ENCODE measurements at places on chromosomes 2 and 18.

- DNase-seq, result no peak
These were observed 17.4 kb downstream of the HAT1 start for GRCh38 chr2:171939743-171940071.

GRCh38 chr18:80106482-80107051 is 2.5 kb upstream of the ADNP2 start:
- no peak for DNase-seq

- DNase-seq, result no peak
These were observed 8.4 kb upstream of the HNRNPLL start for GRCh38 chr2:38610851-38611801.

DNA sequence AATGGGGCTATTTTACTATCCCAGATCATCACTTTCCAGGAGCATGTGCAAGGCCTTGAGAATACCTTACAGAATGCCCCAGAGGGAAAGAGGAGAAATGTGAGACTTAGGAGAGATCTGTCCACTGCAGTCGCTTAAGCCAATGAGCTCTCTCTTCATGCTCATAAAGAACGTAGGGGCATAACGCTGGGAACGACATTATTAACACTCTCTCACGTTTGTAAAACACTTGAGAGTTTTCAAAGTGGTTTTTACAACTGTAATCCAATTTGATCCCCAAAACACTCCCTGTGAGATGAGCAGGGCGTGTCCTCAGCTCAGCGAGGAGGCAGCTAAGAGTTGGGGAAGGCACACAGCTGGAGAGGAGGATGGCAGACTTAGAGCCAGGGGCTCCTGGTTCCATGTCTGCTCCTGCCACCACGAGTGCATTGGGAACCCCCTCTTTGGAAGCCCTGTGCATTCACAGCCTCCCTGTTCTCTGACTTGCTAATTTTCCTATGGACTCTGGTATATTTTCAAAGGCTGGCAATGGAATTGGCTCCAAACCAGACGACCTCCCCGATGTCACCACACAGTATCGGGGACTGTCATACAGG is 97.4 kb downstream of the PLB1 start:
- DNase-seq, result peak; percentile 21

- DNase-seq, result no peak
These were observed 104.9 kb downstream of the TGIF1 start for GRCh38 chr18:3554811-3555427.

DNA sequence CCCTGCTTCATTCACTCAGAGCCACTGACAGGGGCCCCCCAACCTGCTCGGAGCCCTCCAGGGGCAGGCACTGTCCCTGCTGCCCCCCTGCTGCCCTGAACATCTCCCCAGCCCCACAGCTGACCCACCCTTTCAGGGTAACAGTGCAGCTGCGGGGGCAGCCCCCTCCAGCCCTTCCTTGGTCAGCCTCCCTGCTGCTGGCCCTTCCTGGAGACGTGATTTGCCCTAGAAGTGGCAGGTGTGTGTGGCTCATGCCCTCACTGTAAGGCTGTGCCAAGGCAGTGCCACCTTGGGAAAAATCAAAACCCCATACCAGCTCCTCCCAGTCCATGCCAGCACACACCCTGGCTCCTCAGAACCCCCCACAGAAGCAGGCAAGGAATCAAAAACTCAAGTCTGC is 184.2 kb upstream of the HDAC4 start:
- DNase-seq, result no peak

DNA sequence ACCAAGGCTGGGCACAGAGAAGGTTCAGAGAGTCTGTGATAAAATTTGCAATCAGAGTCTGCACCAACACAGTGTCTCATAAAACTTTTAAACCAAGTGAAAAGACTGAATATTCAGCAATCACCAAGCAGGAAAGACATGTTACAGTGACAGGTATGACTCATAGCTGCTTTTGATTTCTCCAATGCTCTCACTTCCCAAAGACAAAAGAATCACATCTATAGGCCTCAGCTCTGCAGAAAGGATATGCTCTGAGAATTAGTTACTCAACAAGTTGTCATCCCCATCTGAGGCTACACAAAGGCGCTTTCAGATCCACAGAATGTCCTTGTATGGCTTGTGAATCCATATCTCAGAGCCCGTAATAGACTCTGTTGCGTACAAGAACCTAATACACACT is 92.5 kb downstream of the KCNF1 start:
- DNase-seq, result no peak

DNA sequence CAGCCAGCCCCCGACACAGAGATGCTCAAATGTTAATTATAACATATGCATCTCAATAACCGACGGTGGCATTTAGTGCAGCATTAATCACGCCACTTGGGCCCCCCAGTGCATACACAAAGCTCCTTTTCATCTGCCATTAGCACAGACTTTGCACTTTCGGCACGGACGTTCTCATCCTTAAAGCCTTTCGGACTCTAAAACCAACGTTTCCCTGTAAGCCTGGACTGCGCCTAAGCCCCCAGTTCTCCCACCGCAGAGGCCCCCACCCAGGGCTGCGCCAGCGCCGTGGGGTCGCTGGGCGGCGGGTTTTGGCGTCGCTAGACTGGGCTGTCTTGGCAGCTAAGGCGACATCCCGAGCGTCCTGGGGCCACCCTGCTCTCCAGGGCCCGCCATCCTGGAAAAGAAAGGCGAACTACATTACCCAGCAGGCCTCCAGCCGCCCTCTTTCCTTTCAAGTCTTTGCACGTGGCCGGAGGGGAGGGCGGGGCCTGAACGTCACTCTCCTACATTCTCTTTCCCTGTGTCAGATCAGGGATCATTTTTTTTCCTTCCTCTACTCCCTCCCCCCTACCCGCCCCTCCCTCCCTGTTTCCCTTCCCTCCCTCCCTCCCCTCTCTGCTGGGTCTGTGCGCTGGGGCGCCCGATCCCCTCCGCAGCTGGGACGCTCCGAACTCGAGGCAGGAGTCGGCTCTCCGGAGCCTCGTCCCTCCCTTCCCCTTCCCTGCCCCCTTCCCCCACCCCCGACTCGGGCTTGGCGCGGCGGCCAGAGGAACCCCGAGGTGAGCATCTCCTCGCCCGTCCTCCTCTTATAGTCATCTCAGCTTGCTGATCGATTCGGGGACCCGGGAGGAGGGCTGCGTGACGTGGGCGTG is at the start of gene CTIF:
Gene CTIF, plus strand, starts transcription at position 501 of the 875 bp plus-strand sequence. CDS start 80,535 bp downstream, outside the sequence.
- DNase-seq, result peak; percentile 98

- no peak for DNase-seq
These were observed 24.9 kb upstream of the PDCL3 start for GRCh38 chr2:100537918-100538317.

DNA sequence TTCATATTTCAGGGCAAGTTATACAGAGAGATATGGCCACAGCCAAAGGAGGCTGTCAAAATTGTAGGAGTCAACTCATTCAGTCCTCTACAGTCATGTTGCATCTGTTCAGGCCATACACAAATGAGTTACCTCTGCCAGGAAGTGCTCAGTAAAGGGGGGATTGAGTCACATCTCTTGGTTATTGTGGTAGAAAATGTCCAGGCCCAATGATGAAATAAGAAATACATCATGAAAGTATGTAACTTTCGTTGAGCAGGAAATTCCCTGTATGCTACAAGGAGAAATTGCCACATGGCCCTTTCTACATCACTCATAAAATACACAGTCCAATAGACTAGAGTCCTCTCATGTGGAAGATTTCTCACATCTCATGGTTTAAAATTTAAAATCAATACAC is 103.9 kb upstream of the COL3A1 start:
- no peak for DNase-seq

DNA sequence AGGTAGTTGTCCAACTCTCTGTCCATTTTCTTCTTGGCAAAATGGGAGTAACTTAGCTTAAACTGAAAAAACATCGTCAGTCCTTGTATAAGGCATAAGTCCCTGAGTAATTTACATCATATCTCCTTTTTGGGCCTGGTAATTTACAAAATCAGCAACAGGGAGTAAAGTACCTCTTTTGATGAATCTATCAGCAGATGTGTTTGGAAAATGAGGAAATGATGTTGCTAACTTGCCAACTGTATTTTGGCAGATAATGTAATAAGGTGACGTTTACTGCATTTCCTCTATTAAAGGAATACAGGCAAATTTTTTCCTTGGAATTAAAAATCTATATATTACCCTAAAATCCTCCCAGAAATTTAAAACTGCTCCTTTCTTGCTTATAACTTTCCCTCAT is 29.2 kb downstream of the ANKRD44 start:
- no peak for DNase-seq

GRCh38 chr18:27793013-27793785 is 383.7 kb downstream of the CDH2 start:
- DNase-seq, result no peak

DNA sequence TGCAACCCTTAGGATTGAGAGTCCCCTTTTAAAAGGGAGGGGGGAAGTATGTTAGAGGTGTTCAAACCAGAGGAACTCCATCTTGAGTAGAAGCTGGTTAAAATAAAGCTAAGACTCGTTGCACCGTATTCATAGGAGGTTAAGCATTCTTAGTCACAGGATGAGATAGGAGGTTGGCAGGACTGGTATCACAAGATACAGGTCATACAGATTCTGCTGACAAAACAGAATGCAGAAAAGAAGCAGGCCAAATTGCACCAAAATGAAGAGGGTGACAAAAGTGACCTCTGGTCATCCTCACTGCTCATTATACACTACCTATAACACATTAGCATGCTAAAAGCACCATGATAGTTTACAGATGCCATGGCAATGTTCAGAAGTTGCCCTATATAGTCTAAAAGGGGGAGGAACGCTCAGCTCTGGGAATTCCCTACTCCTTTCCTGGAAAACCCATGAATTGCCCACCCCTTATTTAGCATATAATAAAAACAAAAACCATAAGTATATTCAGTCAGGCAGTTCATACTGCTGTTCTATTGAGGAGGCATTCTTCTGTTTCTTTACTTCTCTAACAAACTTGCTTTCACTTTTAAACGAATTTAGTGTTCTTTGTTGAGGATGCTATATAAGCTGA is 192.2 kb upstream of the NDUFV2 start:
- no peak for DNase-seq

DNA sequence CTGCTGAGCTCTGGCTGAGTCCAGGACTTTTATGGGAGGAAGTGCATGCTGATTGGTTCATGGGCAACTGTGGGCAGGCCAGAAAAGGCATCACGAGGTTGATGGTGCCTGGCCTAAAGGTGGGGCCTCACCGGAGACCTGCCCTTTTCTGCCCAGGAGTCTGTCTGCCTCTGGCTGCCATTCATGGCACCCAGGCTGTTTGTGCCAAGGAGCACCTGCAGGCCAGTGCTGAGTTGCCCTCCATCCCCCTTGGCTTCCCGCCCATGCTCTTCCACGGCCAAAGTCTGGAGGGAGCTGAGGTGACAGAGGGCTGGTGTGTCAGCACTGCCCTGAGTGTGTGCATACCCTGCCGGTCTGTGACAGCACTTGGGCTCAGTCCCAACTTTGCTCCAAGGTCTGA is 123.2 kb downstream of the PTH2R start:
- no peak for DNase-seq

- DNase-seq, result peak; percentile 47
These were observed 95.9 kb upstream of the MBOAT2 start for GRCh38 chr2:9099341-9099751.

GRCh38 chr2:222290736-222291484 is 7.9 kb downstream of the PAX3 start:
- DNase-seq, result no peak

DNA sequence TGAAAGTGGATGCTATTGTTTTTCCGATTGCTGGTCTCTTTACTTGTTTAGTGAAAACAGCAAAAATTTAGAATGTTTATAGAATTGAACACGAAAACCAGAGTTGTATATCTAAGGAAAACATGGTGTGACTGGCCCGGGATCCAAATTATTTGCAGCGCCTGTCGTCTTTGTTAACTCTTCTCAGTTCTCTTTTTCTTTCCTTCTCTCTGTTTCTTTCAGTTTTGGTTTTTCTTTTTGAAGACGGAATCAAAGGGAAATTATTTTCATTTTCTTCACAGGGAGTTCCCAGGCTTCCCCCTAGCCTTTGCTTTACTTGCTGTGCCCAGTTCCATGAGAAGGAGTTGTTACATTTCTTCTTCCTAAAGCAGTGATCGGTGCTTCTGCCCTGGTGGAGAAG is 76.0 kb downstream of the AGAP1 start:
- no peak for DNase-seq

- no peak for DNase-seq
These were observed 65.5 kb downstream of the CABLES1 start for GRCh38 chr18:23200756-23201155.

DNA sequence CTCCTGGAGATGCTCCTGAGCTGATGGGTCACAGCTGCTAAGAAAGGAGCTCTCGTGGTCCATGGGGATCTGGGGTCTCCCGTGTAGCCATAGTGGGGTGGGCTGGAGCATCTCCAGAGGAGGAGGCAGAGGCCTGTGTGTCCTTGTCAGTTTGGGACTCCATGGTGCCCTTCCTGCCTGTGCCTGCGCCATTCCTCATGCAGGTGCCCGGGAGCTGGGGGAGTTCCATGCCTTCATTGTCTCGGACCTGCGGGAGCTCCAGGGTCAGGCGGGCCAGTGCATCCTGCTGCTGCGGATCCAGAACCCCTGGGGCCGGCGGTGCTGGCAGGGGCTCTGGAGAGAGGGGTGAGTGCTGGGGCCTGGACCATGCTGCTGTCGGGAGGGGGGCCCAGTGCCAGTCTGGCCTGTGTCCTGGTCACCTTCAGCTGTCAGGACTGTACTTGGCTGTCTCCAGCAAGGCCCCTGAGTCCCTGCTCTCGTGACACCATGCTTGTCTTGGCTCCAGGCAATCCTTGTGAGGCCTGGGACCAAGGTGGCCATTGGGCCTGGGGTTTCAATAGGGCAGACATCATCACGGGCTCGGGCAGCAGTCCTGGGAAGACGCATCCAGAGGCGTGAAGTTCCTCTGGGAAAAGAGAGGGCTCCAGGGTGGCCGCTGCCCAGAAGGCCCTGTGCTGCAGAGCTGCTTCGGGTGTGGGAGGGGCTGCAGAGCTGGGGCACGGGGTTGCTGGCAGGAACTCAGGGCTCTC is 7.3 kb downstream of the CAPN10 start:
- DNase-seq, result peak; percentile 51

DNA sequence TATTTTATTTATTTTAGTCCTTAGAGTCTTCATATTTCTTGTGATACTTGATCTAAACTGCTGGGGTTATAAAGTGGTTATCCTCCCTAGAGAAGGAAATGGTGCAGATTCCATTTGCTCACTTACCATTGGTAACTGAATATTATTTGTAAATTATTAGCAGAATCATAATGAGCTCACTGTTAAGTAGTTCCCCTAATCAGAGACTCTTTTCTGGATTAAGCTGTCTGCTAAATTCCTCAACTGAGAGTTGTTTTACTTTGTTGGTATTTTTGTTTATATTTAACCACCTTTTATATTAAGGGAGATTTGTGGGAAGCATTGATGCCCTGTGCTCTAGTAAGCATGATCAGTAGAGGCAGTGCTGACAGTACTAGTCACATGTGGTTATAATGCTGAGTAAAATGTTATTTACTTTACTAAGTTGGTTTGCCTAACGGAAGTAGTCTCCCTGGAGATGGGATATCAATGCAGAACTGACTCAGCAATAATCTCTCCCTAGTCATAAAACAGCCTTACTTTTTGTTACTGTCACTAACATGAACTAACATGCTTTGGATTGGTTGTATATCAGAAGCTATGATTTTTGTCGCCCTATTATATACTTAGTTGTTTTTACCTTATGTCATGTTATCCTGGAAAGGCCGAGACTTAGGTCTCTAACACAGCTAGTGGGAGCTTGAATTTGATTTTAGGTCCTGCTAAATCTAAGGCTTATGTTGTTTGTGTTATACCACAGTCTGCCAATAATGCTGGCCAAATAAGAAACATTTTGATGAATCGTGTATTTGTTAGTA is 166.7 kb downstream of the MCFD2 start:
- DNase-seq, result no peak
